ENCODE measurements at places on chromosomes 1 and 21. TPM values are rescaled to one million over a fixed set of nuclear protein-coding genes. Genes with fewer than 3 reads are reported as not detected.

ESRRG gene
- total RNA-seq = not detected

IFNLR1 gene
- 0.09 TPM for total RNA-seq

S100A6 gene
- total RNA-seq = 1,806 TPM

ID3 gene
- 267 TPM for total RNA-seq

TFF1 gene
- not detected for total RNA-seq

KCNH1 gene
- not detected for total RNA-seq

HOOK1 gene
- not detected for total RNA-seq

IFI44L gene
- 1.2 TPM for total RNA-seq

EPS8L3 gene
- total RNA-seq = not detected

PRAMEF9 gene
- not detected for total RNA-seq

SLC6A17 gene
- not detected for total RNA-seq

TMEM240 gene
- total RNA-seq = 3.1 TPM

Measured in endothelial cell of coronary artery (primary cell).